ENCODE measurements at places on chromosomes 5 and 9. TPM values are rescaled to one million over a fixed set of nuclear protein-coding genes. Genes with fewer than 3 reads are reported as not detected.

The GRXCR2 gene
- total RNA-seq, result not detected

The PCDHB13 gene
- 4.4 TPM for total RNA-seq

The DND1 gene
- total RNA-seq, result not detected

The ARHGEF28 gene
- 22.0 TPM for total RNA-seq

The COL23A1 gene
- 5.4 TPM for total RNA-seq

All from tongue (tissue), 3 donors.